ENCODE measurements at places on chromosomes 7 and 10.

DNA sequence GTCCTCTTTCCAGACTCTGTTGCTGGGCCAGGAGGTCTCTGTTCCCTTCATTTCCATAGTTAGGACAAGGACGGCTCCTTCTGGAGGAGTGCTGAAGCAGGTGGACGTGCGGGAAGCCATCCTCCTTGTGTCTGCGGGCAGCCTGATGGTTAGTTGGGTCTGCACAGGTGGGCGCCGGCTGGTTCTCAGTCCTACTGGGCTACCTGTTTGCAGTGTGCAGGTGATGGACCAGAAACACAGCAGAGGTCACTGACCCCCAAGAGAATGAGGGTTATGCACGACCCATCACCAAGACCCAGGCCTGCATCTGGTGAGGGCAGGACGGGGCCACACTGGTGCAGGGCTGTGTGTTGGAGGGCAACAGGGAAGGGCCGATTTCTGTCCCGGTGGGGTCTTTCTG lies 7.8 kb downstream of the RARRES2 start:
- no peak for DNase-seq

GRCh38 chr7:68005992-68006391 lies 1009.4 kb downstream of the TYW1 start:
- DNase-seq, result no peak

GRCh38 chr7:76071316-76072242 lies 23.7 kb downstream of the MDH2 start:
- DNase-seq, result no peak

DNA sequence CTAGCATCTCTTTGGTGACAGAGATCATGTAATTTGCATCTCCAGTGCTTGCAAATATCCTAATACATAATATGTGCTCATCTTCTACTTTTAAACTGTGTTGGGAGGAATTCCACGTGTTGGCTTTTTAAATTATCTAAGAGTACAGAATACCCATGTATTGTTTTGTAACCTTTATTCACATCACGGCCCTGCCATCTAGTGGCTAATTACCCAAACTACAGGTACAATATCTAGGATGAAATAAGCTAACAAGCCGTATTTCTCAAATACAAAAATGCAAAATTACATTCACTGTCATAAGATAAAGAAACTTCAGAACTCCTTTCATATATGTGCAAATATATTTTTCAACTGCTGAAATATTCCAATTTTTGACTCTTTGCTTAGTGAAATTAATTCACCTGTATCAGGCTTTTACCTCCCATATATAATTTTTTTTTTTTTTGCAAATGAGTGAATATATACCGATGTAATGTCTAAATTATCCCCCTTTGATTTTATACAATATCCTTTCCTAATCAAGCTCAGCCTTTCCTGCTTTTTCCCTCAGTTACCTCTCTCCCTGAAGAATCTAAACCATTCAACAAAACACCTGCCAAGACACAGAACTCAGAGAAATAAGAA lies 30.3 kb upstream of the LSM8 start:
- peak; percentile 42 for DNase-seq

DNA sequence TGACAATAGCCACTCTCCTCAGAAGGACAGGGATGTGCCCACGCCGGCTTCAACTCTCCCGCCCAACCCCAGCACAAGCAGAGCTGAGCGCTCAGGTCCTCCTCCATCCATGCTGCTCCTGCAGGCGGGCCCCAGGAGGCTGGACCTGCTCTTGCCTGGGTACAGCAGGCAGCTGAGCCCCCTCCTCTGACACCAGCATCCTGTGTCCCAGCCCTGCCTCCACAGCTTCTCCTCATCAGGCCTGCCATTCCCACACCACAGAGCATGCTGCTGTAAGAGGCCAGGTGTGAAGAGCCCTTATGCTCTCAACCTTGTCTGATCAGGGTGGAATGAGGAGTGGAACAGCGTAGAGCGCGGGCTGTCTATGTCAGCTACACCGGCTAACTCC lies 302.2 kb downstream of the PTPRN2 start:
- DNase-seq, result no peak

- DNase-seq, result no peak
These were observed 142.6 kb downstream of the SLC25A13 start for GRCh38 chr7:96179341-96179740.

- no peak for DNase-seq
These were observed 98.5 kb upstream of the ANK3 start for GRCh38 chr10:60488111-60488669.

DNA sequence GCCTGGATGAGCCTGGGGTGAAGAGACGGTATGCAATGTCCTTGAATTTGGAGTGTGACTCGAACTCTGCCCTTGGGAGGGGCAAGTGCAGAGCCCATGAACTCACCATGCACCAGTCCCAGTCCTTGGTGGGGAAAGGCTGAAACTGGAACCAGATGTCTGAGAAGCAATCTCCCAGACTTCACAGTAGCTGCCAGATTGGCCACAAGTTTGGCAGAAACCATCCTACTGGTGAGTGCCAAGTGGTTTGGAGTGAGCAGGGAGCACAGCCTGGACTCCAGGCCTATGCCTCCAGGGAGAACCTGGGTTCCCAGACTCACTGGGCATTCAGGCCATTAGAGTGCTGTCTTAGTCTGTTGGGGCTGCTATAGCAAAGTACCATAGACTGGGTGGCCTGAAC lies 99.6 kb upstream of the LYZL1 start:
- no peak for DNase-seq

- no peak for DNase-seq
These were observed 2.4 kb upstream of the HMX2 start for GRCh38 chr10:123145542-123146012.

GRCh38 chr7:73621168-73622063 lies 2.9 kb downstream of the MLXIPL start:
- DNase-seq, result no peak

DNA sequence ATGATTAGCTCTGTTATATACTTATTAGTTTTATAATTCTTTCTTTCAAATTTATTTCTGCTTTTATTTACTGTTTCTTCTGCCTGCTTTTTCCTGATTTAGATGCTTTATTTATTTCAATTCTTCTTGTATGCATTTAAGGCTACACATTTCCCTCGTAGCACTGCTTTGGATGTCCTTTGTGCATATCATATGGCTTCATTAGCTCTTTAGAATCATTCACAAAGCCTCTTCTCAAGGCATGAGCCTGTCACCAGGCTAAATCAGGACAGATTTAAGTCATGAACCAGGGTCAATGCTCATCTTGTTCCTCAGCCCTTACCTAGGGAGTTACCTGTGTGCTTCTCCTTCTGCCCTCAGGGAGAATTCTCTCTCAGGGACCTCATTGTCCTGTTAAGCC lies 56.3 kb downstream of the BAMBI start:
- DNase-seq, result no peak

DNA sequence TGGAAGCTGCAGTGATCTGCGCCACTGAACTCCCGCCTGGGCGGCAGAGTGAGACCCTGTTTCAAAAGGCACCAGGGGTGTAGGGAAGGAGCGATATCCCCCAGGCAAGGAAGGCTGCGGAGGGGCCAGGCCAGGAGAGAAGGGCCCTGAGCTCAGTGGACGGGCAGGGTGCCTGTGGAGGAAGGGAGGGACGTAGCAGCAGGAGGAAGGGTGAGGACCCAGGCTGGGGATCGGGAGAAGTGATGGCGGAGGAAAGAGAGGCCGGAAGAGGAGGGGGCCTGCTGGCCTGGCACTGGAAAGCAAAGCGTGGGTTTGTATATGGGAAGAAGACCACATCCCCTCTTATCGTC lies 45.6 kb downstream of the ALOX5 start:
- DNase-seq, result no peak

DNA sequence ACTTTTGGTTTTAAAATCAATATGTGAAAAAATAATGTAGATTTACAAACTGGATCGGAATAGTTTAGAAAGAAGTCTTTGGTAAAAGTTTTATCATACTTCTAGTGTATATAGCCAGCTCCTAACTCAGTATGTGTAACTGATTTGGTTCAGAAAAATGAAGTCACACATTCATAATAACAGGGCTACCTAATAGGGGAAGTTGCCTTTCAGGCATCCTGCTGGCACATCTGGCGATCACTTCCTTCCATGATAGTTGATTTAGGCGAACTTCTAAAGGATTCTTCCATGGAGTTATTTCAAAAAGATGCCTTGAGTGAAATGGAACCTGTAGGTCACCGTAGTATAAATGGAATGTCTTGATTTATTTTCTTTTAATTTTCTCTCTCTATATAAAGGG lies 69.1 kb downstream of the SHH start:
- no peak for DNase-seq

- no peak for DNase-seq
These were observed 35.3 kb downstream of the DIP2C start for GRCh38 chr10:653991-654646.

- DNase-seq, result no peak
These were observed 19.4 kb upstream of the SRGN start for GRCh38 chr10:69068549-69068948.

DNA sequence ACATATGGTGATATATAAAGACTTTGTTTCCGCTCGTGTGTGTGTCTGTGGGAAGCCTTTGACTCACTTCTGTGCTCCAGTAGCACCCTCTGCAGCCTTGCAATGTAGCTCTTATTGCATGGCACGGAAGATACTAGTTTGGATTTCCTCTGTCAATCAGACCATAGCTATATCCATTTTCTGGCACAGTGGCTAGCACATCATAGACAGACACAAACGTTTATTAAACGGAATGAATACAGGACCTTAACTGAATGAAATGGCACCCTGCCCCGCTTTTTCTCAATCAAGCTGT lies 124.0 kb upstream of the PTPN20 start:
- peak; percentile 28 for DNase-seq

- DNase-seq, result peak; percentile 44
These were observed 27.0 kb upstream of the HIBADH start for GRCh38 chr7:27689591-27690164.

DNA sequence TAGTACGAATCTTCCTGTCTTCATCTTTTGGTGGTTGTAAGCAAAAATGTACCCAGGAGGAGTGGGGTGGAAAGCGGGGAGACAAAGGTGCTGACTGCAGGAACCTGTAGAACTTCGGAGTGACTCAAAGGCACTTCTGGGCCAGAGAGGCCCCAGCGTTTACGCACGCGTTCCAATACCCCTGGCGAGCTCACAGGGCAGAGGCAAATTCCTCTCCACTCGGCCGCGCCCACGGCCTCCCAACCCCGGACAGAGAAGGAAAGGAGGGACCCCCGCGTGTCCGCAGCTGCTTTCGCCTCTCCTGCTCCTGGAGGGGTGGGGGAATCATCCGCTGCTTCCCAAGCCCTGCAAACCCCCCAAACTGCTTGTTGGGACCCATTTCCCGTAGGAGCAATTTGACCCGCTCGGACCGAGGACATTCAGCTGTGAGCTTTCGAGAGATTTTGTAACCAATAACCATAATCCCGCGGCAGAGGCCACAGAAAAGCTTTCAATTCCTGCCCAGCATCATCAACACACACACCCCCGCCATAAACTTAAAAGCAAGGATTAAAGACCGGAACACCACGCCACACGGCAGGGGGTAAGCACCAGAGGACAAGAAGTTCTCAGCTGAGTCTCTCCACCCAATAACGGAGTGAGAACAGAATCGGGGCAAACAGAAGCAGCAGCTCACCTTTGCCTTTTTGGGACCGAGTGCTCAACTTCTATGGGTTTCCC lies 2.3 kb downstream of the IGF2BP3 start:
- DNase-seq, result peak; percentile 61

DNA sequence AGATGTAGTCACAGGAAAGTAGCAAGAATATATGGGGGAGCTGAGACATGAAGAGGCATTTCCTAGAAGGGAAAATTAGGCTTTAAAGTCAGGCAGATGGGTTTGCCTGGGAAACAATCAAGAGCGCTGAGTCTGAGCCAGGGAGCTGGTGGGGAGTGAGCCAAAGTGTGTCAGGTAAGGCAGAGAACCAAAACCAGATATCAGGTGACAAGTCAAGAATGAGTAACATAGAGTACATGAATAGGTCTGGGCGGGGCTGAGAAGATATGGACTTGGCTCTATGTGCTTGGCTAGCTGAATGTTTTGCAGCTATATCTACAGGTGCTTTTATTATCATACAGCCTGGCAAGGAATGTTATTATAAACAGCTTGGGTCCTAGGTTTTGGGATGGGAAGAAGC lies 49.3 kb downstream of the GPR141 start:
- no peak for DNase-seq

DNA sequence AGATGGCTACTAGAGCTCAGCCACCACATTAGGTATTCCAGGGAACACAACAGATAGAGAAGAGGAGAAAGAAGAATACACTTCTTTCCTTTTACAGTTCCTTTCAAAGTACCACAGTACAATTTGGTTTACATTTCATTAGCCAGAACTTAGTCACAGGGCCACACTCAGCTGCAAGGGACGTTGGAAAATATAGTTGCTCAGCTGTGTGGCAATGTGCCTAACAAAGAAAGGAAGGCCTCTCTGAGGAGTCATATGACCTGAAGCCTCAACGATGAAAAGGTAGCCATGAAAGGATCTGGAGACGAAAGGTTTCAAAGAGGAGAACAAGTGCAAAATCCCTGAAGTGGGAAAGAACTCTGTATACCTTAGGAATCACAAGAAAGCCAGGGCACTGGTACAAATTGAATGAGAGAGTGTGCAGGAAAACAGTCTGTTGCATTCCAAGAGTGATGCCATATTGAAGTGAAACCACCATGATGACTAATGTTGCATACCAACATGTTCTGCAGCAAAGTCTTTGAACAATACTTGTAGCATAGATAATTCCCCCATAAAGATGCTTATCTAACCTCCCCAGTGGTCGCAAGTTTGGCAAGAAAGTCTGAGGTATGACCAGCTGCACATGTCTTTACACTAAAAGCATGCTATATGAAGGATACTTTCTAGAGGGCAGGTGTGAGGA lies 278.9 kb downstream of the HPSE2 start:
- DNase-seq, result no peak

DNA sequence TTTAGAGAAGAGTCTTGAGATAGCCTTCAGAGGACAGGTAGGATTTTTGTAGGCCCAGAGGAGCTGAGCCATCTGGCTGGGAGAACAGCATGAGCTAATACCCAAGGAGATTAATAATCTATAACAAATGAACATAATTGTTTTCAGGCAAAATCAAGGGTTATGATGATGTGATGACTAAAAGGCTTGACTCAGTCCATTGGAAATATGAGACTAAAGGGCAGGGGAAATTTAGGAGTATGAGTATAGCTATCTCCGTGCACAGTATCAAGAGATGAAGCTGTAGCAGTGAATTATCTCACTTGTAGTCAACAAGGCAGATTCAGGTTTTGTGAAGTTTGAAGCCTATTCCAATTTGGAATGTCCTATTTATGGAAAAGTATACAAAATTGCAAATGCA lies 40.1 kb downstream of the CSTF2T start:
- DNase-seq, result no peak

DNA sequence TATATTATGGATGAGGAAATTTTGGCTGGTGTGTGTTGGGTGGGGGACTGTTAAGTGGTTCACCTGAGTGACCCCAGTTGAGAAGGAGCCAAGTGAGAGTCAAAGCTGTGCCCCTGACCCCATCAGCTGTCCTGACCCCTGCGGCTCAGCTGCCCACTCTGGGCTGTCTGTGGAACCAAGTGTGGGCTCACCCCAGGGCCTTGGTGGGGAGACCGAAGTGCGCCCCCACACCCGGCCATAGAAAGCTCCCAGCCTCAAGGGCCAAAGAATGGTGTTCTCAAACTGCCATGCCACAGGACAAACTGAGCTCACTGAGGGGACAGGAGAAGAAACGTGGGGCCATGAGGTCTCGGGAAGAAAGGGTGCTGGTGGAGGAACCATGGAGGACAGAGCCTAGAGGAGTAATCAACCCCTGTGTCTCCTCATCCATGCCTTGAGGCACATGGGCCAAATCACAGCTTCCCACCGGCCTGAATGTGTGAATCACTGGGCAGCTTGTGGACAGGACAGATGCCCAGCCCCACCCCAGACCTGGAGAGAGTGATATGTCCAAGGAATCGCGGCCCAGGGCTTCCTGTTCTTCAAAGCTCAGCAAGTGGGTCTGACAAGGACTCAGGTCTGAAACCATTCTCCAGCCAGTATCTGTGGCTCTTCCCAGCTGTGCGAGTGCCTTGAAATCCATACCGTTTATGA lies 86.2 kb upstream of the CACUL1 start:
- DNase-seq, result no peak

Data from RPMI8226 (cell line).